A549 treated with DMSO at 1 μM for 4 hours (cell line): ENCODE measurements at places on chromosomes 7 and 10. TPM values are rescaled to one million over a fixed set of nuclear protein-coding genes. Genes with fewer than 3 reads are reported as not detected.

The HOGA1 gene
- 0.57 to 1.2 TPM (median 0.96 TPM) in 5 replicates for total RNA-seq

The BBS9 gene
- total RNA-seq = 3.1 to 4.2 TPM (median 3.5 TPM) in 5 replicates

The LLCFC1 gene
- total RNA-seq = not detected in 5 replicates

The CTAGE6 gene
- not detected in 5 replicates for total RNA-seq
